ENCODE measurements at places on chromosomes 12 and 14.

DNA sequence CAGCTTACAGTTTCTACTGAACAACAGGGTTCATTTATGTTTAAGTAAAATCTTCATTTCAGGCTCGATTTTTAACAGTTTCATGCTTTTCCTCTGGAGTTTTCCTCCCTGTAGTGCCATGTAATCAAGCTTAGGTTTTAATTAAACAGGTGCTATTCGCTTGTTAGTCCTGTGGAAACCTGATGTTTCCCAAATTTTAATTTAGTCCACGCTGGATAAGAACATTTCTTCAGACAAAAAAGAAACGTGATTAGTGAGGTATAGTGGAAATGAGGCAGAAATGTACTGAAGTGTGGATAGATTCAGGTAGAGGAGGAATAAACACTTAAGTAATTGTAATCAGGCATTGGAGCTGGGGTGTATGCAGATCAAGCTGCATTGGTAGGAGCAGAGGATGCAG, 1217.5 kb downstream of the AACS start:
- DNase-seq: no peak

DNA sequence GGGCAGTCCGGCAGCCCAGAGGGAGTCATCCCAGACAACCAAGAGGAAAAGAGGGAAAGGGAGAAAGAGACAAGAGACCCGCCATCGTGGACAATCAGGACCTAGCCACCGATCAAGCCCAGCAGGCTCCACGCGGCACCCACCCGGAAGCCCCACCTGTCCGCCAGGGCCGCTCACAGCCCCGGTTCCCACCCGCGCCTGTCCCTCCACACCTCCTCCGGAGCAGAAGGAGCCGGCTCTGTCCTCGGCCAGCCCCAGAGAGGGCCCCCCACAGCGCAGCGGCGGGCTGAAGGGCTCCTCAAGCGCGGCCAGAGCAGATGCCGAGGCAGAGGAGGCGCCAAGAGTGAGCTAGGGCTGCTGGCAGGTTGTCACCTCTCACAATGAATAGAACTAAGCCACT, 784.7 kb upstream of the FBXO33 start:
- DNase-seq: no peak

GRCh38 chr12:2677142-2677880, 117.5 kb upstream of the FKBP4 start:
- no peak for DNase-seq

GRCh38 chr12:96383991-96384390, 16.2 kb downstream of the CDK17 start:
- no peak for DNase-seq

DNA sequence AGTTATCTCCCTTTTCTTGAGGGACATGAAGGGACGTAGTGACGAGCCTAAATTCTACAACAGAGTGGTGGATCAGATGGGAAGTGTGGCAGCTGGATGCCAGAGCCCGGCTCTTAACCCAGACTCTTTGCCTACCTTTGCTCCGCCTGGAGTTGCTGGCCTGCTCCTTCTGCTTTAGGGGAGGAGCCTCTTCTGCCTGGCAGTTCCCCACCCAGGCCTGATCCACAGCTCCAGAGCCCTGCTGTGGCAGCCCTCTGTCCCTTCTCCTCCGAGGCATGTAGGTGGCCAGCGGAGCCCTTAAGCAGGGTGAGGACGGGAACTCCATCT, 2.3 kb upstream of the PRPH start:
- no peak for DNase-seq

DNA sequence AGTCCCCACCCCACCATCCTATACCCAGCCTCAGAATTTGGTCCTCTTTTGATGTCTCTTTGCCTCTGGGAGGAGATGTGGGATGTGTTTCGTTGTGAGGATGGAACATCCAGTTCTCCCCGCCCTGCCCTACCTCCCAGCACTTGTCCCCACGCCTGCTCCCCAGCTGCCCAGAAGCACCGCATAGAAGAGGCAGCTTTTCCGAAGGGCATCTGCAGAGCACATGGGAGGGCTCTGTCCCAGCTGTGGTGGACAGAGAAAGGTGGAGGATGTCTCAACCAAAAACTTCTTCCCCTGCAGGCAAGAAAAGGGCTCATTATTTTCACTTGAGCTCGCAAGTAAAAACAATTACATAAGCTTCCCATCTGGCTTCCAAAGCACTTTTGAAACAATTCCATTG, 302.6 kb downstream of the PCNX1 start:
- DNase-seq: no peak

DNA sequence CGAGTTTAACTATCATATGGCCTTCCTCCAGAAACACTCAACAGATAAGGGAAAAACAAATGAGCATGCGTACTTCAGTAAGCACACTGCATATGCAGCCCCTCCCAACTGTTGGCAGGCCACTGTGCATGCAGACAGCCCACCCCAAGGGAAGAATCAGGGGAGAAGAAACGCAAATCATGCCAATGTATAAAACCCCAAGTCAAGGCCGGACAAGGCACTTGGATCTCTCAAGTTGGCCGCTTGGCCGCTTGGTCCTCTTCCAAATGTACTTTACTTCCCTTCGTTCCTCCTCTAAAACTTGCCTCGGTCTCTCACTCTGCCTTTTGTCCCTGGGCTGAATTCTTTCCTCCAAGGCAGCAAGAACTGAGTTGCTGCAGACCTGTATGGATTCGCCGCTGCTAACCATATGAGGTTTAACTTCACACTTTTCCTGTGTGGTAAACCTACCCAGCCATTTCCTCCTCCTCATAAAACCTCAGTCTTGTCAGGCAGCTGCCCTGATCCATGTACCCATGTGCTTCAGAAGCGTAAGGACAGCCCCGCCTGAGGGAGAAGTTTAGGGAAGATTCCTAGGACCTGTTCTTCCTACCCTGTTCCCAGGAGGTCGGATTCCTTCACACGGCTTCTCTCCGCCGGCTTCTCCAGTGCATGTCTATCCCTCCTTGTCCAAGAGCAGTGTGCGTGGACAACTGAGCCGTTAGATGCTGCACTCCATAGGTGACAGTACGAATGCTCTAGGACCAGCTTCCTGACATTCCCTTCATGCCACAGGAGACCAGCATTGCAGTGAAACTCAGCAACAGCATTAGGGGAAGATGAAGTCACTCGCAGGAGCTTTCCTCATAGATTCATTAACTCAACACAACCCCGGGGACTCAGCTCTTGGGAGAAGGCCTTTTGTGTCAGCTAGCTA, 188.0 kb downstream of the MON2 start:
- no peak for DNase-seq

DNA sequence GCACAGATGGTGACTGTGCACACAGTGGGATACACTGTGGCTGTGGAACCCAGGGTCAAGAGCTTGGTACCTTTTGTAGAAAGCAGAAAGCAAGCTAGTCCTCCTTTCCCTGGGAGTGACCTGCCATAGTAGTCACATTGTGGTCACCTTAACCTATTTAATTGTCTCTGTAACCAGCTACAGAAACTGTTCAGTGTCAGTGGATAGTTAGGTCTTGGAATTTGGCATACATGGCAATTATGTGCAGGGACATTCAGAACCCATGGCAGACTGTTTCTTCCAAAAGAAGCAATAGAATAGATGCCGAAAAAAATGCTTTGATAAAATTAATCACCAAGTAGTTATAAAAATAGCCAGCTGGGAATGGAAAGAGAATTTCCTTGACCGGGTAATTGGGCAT, 30.4 kb downstream of the PPHLN1 start:
- DNase-seq: no peak

DNA sequence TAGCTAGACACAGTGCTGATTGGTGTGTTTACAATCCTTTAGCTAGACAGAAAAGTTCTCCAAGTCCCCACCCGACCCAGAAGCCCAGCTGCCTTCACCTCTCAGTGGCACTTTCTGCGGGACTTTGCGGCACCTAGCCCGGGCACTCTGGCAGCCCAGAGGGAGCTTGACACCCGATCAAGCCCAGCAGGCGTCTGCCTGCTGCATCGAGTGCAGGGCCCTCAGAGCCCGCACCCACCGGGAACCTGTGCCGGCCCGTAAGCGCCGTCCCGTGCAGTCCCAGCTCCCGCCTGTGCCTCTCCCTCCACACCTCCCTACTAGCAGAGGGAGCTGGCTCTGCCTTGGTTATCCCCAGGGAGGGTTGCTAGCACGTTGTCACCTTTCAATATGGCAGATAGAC, 631.0 kb upstream of the STXBP6 start:
- DNase-seq: no peak

DNA sequence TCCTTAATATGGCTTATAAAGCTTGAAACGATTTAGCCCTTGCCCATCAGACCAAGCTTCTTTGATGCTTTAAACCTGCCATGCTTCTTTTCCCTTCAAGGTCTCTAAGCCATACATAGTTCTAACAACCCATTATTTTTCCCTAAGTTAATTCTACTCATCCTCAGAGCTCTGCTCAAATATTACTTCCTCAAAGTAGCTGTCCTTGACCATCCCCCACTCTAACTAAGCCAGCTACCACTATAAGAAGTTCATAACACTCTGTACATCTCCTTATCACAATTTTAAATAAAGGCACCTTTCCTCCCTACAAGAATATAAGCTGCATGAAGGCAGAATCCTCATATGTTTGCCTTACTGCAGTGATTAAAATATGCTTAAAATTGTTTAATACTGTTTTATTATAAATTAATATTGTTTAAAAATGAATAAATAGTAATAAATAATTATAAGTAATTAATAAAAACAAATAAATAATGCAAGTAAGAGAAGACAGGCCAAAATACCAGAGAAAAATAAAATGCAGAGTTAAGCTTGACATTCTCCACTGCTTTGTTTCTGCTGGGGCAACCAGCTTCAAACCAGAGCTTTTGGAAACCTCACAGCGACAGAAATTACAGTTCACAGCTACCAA, 76.8 kb downstream of the NUMB start:
- DNase-seq: no peak

GRCh38 chr12:9334041-9334692, 126.0 kb upstream of the PZP start:
- DNase-seq: no peak

GRCh38 chr14:77158175-77158881, 16.7 kb upstream of the ZDHHC22 start:
- no peak for DNase-seq

DNA sequence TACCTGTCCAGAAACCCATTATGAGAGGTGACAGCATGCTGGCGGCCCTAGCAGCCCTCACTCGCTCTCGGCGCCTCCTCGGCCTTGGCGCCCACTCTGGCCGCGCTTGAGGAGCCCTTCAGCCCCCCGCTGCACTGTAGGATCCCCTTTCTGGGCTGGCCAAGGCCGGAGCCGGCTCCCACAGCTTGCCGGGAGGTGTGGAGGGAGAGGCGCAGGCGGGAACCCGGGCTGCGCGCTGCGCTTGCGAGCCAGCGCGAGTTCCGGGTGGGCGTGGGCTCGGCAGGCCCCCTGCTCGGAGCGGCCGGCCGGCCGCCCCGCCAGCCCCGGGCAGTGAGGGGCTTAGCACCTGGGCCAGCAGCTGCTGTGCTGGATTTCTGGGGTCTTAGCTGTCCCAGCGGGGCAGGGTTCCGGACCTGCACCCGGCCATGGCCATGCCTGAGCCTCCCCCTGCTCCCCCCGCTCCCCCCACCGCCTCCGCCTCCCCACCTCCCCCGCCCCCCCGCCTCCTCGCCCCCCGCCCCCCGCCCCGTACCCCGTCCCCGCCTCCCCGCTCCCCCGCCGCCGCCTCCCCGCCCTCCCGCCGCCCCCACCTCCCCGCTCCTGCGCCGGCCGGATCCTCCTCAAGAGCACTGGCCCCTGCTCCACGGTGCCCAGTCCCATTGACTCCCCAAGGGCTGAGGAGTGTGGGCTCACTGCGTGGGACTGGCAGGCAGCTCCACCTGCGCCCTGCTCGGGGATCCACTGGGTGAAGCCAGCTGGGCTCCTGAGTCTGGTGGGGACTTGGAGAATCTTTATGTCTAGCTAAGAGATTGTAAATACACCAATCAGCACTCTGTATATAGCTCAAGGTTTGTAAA, 163.1 kb downstream of the KLHL28 start:
- DNase-seq: no peak

- DNase-seq: no peak
These were observed 150.9 kb downstream of the EMP1 start for GRCh38 chr12:13347241-13348043.

DNA sequence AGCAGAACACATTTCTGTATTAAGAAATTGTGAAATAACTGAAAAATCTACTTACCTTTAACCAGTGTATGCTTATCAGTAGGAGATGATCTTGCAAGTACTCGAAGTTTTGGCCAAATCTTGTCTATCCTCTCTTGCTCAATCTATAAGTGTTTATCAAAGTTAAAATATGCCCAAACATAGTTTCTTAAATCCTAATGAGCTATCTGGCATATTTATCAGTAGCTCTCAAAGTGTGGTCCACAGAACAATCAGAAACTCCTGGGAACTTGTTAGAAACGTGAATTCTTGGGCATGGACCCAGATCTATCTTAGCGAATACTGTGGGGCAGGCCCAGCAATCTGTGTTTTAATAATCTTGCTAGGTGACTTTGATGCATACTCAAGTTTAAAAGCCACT, 84.5 kb upstream of the POC1B start:
- DNase-seq: no peak

GRCh38 chr14:95294834-95295599, 24.7 kb downstream of the CLMN start:
- no peak for DNase-seq

- DNase-seq: peak; percentile 86
These were observed 1.8 kb downstream of the ULK1 start for GRCh38 chr12:131896080-131896810.

GRCh38 chr12:72574138-72574537, 302.0 kb downstream of the TRHDE start:
- DNase-seq: no peak

DNA sequence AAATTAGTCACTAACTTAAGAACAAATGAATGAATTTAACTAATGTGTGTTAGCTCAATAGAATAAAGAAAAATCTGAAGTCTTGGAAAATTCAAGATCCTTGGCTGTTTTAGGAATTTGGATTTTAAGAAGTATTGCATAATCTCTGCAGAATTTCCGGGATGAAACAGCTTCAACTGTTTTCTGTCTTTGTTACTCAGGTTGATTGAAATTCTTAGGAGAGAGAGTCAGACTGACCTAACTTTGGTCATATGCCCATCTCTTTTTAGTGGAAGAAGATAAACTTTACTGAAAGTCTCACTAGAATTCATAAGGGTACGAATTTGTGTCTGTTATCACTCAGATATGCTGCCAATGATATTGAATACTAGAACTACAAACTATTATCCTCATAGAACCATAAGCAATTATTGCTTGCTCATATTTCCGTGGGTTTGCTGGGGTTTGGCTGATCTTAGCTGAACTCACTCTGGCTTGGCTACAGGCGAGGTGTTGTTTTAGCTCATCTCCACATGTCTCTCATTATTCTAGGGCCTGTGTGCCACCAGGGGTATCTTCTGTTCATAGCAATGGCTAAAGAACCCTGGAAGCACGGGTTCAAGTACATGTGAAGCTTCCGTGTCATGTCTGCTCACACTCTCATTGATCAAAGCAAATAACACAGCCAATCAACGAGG, 257.4 kb upstream of the NOVA1 start:
- DNase-seq: no peak

Measured in GM10248 (cell line).